ENCODE measurements at places on chromosomes 11 and 22.

DNA sequence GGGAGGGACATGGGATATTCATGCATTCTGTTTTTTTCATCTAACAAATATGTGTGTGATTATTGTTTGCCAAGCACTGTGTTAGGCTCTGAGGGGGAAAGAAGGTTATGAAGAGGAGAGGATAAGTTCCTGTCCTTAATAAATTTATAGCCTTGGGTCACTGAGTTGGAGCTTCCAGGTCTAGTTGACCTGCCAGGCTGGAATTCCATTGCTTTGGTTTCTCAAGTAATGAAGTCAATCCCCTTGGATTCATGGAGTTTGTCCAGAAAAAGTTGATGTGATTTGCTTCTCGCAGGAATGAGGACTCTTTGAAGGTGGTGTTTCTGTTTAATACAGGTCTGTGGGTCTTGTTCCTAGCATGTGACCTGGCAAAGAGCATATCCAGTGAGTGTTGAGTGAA, 156.2 kb downstream of the ADAMTS15 start:
- no peak for ATAC-seq

DNA sequence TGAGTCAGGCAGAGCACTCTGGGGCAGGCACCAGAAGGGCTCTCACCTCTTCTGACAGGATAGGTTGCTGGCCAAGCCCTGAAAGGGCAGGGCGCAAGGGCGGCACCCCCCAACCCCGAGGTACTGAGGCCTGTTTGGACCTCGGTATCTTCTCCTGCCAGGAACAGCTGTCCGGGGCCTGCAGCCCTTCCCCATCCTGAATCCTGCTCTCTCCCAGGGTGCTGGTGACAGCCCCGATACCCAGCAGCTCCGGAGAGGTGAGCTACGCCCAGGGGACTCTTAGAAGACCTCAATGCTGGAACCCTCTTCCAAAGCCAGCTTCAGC, 79.1 kb downstream of the PHF21B start:
- ATAC-seq = no peak

DNA sequence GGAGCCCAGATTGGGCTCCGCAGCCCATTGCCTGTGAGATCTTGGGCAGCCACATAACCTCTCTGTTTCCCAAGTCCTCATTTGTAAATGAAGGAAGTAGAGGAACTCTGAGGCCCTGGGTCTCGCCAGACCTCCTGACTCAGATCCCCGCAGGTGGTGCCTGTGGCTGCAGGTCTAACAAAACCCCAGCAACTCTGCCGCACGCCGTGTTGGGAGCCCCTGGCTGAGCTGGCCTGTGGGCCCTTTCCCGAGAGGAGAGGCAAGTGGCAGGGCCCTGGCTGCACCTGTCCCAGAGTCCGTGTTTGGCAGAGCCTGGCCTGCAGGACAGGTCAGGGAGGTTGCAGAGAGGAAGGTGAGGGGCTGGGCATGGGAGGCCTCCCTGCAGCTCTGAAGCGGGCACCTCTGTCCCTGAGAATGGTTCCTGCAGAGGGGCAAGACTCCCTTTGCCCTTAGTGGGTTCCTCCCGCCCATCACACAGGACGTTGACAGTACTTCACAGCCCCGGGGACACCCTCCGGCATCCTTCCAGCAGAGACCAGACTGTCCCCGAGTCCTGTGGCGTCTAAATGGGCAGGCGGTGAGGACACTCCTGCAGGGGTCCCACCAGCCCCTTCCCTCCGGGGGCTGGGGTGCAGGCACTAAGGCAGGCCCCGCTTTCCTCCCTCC, 67.7 kb downstream of the ARHGAP8 start:
- ATAC-seq = peak; percentile 5

DNA sequence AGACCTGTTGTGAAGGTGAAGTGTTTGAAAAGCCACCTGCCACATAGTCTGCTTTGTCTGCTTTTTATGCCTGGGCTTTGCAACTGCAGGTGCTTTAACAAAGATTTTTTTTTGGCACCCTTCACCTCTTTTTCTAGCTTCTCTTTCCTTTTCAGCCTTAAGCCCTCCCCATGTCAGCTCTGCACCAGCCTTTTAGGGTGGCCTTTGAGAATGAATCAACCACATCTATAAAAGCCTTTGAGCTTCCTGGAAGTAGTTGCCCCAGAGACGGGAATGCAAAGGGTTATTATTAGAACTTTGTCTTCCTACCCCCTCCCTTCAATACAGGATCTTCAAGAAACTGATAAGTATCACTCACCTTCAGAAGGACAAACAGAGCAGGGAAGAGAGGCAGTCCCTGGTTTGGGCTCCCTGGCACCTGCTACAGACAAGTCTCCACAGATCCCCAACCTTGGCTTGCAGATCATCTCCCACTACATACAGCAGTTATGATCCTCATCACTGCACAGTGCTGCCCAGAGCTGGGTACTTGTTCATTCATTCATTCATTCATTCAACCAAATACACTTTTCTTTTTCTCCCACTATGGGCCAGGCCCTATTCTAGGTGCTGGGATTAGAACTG, 8.0 kb downstream of the PVALB start:
- ATAC-seq = no peak

GRCh38 chr11:43358801-43359421, at the start of gene TTC17:
TTC17 (plus strand) TSS chr11:43358920; CDS start chr11:43358955, 35 bp downstream.
- peak; percentile 98 for ATAC-seq

DNA sequence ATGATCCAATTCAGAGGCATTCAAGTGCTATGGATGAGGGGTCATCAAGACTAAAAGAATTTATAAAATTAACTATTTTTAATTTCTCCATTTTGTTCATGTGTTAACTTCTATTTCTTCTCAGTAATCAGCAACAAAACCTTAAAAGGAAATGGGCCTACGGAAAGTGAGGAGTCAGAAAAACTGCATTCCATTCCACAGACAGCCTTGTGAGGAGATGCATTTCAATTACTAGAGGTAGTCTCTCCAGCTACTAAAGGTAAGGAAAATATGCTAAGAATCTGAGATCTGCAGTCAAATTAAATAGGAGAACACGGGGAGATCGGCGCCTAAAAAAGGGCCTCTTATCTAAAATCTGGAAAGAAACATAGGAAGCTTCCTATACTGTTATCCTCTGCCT, 661.7 kb downstream of the DLG2 start:
- ATAC-seq = no peak

GRCh38 chr11:75100314-75100713, 3.6 kb upstream of the OR2AT4 start:
- ATAC-seq = peak; percentile 98

GRCh38 chr11:1628506-1629325, 859 bp upstream of the KRTAP5-5 start:
- ATAC-seq = peak; percentile 84

DNA sequence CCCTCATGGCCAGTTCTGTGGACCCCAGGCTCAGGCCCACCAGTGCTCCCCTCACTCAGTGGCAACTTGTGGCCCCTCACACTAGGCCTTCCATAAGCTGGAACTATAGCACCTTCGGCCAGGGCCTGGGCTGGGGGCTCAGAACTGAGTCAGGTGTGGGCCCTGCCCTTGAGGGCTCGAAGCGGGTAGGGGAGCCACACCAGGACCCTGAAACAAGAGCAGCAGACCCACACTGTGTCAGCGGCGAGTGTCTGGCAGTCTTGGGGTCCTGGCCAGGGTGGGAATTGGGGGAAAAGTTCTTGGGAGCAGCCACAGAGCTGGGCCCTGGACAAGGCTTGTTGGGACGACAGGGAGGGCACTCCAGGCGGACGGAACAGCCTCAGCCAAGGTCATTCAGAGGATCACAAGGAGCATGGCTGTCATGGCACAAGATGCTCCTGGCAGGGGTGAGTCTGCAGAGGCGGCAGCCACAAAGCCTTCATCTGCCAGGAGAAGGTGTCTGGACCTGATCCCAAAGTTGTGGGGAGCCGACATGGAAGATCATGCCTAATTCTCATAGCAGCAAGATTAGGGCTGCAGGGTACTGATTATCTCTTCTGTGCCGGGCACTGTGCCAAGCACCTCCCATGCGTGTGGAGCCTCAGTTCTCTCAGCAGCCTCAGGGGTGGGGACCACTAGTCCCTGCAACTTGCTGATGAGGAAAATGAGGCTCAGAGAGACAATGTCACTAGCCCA, 50.7 kb downstream of the SHISAL1 start:
- no peak for ATAC-seq

- no peak for ATAC-seq
Measured at GRCh38 chr11:34968862-34969261, 52.4 kb downstream of the PDHX start.

DNA sequence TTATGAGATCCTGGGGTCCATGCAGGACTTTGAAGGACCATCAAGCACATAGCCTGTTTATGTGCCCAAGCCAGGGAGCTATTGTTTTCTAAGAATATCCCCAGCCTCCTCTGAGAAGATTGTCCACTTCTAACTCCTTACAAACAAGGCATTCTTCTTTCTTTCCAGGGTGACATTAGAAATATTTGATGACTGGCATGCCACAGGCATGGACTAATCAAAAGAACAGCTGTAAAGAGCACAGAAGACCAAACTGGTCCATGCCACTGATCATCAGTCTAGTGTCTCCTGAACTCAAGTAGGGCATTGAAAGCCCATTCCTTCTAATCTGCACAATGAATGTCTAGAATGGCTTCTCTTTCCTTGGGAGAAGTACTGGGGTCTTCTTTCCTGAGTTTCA, 24.9 kb upstream of the LMO2 start:
- ATAC-seq = no peak

GRCh38 chr11:74321487-74322188, 10.2 kb upstream of the P4HA3 start:
- ATAC-seq = no peak

GRCh38 chr11:123429913-123430720, at the start of gene GRAMD1B:
GRAMD1B (plus strand) TSS chr11:123430269; CDS start chr11:123430793, 524 bp downstream.
- no peak for ATAC-seq

- ATAC-seq = no peak
Measured at GRCh38 chr11:100512475-100512874, 174.6 kb upstream of the ARHGAP42 start.

GRCh38 chr11:127248476-127248875, 247.9 kb upstream of the KIRREL3 start:
- ATAC-seq = no peak

- ATAC-seq = no peak
Measured at GRCh38 chr11:17267576-17267975, 9.0 kb upstream of the NUCB2 start.

DNA sequence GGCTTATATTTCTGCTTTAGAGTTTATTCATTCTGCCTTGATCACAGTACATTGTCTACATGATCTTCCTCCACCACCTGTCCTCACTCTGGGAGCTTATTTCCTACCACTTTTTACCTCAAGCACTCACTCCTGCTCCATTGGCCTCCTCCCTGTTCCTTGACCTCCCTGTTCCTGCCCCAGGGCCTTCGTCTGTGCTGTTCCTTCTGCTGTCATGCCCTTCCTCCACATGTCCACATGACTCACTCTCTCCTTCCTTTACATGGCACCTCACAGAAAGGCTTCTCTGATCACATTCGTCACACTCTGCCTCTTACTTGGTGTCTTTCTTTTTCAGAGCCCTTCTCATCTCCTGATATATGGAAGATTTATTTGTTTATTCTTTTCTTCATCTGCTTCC, 103.0 kb downstream of the FBXO7 start:
- ATAC-seq = no peak

- ATAC-seq = no peak
Measured at GRCh38 chr11:119496469-119496868, 73.5 kb upstream of the THY1 start.

DNA sequence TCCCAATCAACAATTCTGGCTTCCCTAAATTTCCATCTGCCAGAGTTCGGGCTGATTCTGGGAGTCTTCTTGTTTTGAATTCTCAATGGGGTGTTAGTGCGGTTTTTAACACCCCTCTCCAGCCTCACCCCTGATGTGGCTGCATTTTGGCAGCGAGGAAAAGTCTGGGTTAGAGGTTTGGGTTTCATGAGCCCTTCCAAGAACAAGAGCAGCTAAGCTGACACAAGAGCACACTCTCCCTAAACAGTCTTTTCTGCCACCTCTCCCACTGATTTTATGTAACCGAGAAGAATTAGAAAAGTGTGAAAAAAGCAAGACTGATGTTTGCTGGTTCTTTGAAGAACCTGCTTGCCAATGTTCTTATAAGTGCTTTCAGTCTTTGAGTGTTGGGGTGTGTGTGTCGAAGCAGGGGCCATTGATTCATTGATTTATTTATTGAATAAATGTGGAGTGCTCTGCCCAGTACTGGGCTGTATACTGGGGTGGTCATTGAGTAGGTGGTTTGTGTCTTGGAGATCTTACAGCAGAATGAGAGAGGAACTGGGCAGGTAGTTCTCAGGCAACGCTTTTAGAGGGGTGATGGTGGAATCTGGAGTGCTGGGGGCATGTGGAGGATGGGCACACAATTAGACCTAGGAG, 101.5 kb downstream of the TRAF6 start:
- ATAC-seq = no peak

- ATAC-seq = no peak
Measured at GRCh38 chr11:83287631-83288030, 1.5 kb upstream of the CCDC90B start.

- no peak for ATAC-seq
Measured at GRCh38 chr11:103803062-103803461, 233.4 kb upstream of the DDI1 start.

- peak; percentile 17 for ATAC-seq
Measured at GRCh38 chr11:44463751-44464150, 101.7 kb upstream of the CD82 start.

DNA sequence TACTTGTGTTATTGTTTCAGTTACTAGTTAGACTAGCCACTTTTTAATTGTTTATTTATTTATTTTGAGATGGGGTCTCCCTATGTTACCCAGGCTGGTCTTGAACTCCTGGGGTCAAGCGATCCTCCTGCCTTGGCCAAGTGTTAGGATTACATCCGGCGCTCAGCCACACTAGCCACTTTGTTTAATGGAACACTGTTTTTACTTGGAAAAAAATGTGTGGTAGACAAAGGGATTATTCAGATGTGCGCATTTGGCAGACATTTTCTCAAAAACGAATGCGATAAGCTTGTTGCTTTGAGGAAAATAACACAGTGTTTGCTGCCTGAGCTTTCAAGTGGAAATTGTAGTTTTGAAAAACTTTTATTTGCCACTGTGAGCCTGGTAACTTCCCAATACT, 51.0 kb downstream of the CTNND1 start:
- ATAC-seq = no peak

DNA sequence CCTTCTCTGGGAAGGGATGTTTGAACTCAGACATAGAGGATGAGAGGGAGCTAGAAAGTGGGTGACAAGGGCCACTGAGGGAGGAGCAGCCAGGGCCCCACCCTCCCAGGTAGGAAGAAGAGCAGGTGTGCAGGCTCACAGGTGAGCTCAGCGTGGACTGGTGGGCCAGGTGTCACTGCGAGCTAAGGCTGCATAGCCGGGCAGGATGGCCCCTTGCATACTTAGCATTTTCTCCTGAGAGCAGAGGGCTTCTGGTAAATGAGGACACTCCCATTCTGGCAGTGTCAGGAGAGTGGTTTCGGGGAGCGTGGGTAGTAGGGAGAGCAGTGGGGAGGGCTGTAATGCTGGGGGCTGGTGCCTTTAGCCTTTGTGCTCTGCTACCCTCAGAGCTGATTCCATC, 843.4 kb downstream of the TBC1D22A start:
- ATAC-seq = no peak

- ATAC-seq = no peak
Measured at GRCh38 chr11:93908689-93909088, 58.3 kb upstream of the VSTM5 start.

All from stimulated activated memory B cell treated with anti-CD40 and anti-IgM and Interleukin-4, amounts not matched to agents 10 μg/mL and 1 μg/mL and 100 μg/mL, for 72 hours (primary cell).